ENCODE measurements at places on chromosomes 7 and 10.

DNA sequence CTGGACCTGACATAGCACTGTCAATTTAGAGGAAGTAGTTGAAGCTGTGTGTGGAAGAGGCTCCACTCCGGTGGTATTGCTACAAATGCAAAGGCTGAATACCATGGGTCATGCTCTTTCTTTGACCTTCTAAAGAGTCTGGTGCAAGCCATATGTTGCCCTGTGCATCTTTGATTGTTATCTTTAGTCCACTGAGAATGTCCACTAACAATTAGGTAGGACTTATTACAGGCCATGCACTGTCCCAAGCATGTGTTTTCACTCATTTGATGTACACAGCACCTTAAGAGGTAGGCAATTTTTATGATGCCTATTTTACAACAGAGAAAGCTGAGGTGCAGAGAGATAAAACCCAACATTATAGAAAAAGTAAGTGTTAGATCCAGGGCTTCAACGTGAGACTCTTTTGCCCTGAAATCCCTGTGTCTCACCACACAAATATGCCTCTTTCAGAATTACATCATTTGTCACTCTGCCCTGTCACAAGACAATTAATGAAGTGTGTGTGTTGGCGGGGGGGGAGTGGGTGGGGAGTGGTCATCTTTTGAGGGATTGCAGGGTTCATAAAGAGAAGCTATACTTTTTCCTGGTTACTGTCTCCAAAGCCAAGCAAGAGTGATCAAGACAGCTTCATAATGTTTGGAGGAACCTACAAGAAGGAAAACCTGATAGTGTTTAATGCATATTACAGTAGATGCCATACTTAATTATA lies 637.6 kb upstream of the IGFBP3 start:
- peak; percentile 44 for DNase-seq

GRCh38 chr10:120946497-120946896 lies 95.3 kb downstream of the WDR11 start:
- DNase-seq = no peak

DNA sequence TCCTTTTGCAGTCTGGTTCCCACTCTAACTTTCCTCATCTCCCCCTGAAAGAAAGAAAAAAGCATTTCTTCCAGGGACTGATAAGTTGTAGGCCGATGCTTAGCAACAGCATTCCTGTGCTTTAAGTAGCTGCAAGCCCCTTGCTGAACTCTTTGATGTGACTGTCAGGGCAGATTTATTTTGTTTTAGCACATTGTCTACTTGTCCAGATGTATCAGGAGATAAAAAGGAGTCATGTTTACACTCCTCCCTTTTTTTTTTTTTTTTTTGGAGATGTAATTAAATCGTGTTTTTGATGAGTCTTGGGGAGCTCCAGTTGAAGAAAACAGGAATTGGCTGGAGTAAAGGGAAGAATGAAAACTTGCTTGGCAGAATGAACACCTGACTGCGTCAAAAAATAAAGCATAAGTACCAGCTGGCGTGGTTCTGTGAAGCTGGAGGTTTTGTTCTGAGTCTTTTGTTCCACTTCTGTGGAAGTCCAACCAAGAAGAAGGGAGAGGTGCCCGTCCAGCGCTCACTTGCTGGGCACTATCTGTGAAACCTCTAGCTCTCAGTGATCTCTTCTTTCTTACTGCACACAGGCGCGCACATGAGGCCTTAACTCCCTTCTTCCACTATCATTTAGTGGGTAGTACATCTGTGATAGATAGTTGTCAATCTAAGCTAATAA lies 871.7 kb downstream of the LRMDA start:
- DNase-seq = no peak

GRCh38 chr10:63438506-63439498 lies 27.0 kb downstream of the JMJD1C start:
- DNase-seq = no peak

GRCh38 chr10:102545997-102546396 lies 42.2 kb downstream of the SUFU start:
- peak; percentile 17 for DNase-seq

- DNase-seq = no peak
Measured at GRCh38 chr10:93177511-93177910, 103.8 kb downstream of the CYP26A1 start.

GRCh38 chr10:89115876-89116627 lies 91.1 kb downstream of the CH25H start:
- peak; percentile 63 for DNase-seq

- DNase-seq = no peak
Measured at GRCh38 chr7:126656165-126656564, 596.6 kb downstream of the GRM8 start.

DNA sequence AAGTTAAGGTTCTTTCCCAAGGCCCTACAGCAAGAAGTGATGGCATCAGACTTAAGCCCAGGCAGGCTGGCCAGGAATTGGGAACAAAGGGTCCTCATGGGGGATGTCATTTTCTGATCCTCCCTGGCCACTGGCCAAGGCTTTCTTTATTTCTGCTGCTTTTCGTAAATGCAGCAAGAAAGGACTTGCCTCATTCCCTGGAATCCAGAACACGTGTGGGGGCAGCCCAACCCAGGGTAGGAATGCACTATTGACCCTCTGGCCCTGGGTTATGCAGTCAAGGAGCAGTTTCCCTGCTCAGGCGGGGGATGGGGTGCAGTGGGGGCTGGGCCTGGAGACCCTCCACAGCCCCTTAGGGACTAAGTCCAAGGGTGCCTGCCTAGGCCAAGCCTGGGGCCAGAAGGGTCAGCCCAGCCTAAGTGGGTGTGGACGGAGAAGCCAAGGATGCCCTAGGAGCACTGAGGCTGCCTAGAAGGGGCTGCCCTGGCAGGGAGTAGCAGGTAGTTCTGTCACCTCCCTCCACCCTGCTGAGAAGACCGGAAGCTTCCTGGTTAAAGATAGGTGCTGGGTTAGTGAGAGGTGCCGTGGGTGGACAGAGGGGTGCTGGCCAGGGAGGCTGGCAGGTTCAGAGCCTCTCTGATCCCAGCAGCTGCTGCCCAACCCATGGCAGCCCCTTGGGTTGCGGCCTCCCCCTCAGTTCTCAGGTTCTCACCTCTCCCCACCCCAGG lies 179.2 kb downstream of the SH3PXD2A start:
- DNase-seq = peak; percentile 80

GRCh38 chr7:115975766-115976165 lies 54.8 kb downstream of the TFEC start:
- DNase-seq = no peak

- no peak for DNase-seq
Measured at GRCh38 chr7:37248396-37248861, 200.2 kb downstream of the ELMO1 start.

- peak; percentile 69 for DNase-seq
Measured at GRCh38 chr10:122419876-122420623, 34.4 kb upstream of the ARMS2 start.

- DNase-seq = no peak
Measured at GRCh38 chr10:123187781-123188180, 33.6 kb downstream of the BUB3 start.
